ENCODE measurements at places on chromosomes 3 and 15.

DNA sequence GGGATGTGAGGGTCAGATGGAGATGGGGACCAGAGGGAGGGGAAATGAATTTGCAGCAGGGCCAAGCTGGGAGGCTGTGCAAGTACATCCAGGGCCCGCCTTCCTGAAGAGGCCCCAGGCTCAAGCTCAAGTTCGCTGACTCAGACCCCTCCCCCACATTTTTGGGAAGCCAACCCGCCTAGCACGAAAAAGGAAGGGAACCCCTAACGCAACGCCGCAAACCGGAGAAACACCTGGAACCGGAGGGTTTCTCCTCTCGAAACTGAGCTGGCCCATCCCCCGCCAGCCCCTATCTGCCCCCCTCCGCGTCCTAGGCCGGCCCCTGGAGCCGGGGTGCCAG lies 624 bp downstream of the AP3B2 start:
- no peak for DNase-seq

DNA sequence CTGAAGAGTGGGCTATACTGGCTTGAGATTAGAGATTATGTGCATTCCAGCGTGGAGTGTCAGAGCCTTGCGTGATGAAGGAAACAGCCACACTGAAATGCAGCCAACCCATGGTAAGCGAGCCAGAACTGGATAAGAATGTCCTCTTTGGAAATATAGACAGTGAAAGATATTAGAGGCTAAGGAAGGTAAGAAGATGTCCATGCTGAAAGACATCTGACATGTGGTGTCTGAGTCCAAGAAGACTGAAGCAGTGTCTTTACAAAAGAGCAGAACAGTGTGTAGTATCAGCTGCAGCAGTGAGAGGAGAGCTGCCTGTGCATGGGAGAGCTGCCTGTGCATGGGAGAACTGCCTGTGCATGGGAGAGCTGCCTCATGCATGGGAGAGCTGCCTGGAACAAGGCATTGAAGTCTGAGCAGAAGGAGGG lies 672.2 kb downstream of the DIPK2A start:
- DNase-seq = no peak

- DNase-seq = no peak
Measured at GRCh38 chr15:84961114-84961452, 20.6 kb upstream of the PDE8A start.

DNA sequence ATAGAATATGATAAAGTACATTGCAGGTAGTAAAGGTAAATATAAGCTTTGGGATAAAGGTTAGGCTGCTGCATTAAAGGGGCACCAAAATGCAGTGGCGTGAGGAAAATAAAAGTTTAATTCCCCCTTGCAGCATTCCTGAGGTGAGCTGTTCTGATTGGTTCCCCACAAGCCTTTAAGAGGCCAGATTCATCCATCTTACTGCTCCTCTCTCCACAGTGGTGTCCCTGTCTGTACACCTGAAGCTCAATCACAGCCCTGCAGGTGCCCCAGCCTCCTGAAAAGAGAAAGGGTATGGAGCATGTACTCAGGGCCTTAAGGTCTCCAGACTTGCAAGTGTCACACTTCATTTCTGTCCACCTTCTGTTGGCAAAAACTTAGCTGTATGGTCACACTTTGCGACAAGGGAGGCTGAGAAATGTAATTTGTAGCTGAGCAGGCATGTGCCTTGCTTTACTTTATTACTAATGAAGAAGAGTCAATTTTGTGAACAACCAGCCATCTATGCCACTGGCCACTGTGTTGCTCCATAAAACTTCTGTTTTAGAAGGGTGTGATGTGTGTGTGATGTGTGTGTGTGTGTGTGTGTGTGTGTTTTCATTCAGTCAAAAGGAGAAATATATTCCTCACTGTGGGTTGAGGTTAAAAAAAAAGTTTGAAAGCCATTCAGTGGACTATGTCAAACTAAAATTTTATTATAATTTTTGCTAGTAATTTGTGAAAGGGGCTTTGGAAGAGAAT lies 12.8 kb downstream of the LACTB start:
- no peak for DNase-seq

- no peak for DNase-seq
Measured at GRCh38 chr3:54771050-54771449, 156.8 kb downstream of the LRTM1 start.

- no peak for DNase-seq
Measured at GRCh38 chr3:123157209-123157597, 44.5 kb upstream of the SEC22A start.

GRCh38 chr3:143244516-143245063 lies 125.0 kb downstream of the CHST2 start:
- no peak for DNase-seq

DNA sequence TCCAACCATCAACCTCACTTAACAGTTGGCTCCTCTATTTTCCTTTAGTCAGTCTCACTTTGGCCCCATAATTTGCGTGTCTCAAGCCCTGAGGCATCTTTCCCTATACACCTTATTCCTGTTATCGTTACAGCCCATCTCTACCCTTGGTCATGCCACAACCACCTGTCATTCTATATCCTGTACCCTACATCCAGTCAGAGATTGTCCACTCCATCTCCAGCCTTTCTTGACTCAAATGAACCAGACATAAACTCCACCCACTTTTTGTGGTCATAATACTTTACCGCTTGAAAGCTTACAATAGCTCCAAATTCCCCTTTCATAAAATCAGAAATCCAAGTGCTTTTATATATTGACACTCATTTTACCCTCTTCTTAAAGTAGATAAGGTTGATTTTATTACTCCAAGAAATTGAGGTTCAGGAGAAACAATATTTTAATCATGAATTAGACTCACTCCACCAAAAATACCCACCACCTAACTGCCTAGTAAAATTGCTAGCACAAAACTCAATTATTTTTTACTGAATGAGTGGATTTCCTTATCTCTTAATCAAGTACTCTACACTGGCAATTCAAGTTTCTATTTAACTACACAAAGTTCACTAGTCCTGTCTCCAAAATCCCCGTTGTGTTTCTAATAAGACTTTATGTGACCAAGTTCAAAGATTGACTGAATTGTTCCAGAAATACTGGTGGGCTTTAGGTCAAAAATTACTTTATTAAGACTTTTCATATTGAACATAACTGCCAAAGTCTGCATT lies 9.1 kb downstream of the CCR4 start:
- DNase-seq = no peak

DNA sequence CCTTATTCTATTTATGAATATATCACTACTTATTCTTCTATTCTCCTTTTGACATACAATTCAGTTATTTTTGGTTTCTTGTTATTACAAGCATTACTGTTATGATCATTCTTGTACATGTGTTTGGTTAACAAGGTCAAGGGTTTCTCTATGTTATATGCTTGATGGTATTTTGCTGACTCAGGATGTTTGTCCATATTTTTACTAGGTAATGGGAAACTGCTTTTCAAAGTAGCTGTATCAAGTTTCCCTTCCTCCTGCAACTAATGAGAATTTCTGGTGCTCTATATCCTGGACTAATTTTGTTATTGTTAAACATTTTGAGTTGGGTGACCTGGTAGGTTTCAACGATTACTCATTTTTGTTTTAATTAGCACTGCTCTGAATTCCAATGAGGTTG lies 841.0 kb downstream of the OTOL1 start:
- no peak for DNase-seq

Data from stimulated activated CD8-positive, alpha-beta memory T cell treated with anti-CD3 and anti-CD28 coated beads, Interleukin-4, amount 100 ng/mL, for 4 hours (primary cell).